ENCODE measurements at places on chromosomes 3 and 15.

- no peak for DNase-seq
Observed at GRCh38 chr3:68088216-68088615, 433.8 kb upstream of the SUCLG2 start.

GRCh38 chr3:26630669-26631389, 8.3 kb downstream of the LRRC3B start:
- DNase-seq = no peak

GRCh38 chr3:174191380-174191779, 667.8 kb upstream of the NAALADL2 start:
- DNase-seq = no peak

DNA sequence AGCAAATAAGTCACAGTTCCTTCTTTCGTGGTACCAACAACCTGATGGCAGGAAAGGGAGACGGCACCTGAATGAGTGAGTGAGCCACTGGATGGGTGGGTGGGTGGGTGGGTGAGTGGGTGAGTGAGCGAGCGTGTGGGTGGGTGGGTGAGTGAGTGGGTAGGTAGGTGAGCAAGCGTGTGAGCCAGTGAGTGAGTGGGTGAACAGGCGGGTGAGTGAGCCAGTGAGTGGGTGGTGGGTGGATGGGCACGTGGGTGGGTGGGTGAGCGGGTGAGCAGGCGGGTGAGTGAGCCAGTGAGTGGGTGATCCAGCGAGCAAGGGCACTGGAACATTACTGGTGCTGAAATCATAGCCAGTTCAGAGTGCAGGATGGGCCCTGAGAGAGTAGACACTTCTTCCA, 152.8 kb downstream of the MEGF11 start:
- no peak for DNase-seq

DNA sequence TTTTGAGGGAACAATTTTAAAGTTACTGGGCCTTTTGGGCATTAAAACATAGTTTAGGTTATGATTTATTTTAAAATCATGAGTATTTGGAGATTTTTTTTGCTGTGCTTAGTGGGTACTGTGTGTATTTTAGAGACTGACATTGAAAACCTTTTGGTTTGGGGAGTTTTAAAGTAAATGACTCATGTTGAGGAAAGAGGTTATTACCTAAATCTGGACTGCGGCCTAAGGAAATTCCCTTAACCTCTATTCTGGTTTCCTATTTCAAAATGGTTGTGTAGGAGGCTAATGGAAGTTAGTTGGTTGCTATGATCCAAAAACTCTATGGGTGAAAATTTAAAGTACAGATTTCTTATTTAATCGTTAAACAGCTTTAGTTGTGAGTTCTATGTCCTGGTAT, 57.3 kb upstream of the DPH6 start:
- DNase-seq = peak; percentile 11

DNA sequence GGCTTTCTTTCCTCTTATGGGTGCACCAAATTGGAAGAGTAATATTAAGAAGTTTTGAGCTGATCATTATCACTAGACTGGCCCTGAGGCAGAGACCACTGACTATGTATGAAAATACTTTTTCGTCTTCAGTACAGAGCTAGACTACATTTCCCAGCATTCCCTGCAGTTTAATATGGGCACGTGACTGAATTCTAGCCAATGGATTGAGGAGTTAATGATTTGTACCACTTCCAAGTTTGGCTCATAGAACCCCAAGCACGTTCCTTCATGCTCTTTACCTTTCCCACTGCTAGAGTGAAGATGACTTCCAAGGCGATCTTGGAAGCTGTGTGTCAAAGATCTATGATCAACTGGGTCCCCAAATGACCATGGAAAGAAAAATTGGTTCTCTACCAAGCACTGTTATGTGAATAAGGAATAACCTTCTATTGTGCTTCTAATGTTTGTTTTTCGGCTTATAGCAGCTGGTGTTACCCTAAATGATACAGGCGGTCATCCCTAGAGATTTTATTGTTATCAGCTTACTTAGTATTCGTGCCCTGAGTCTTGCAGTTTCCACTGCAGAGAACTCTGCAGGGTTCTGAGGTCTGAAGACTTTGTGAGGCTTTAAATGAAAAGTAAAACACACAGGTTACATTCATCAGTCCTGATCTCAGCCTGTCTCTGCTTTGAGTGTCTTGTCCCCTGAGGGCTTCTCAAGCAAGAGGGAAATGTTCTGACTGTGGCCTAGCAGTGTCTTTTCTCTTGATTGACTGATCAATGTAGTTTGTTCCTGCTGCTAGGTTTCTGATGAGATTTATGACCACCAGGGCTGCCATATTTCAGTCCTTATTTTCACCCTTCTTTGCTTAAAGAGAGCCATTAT, 486.8 kb downstream of the PDCD6IP start:
- DNase-seq = no peak

DNA sequence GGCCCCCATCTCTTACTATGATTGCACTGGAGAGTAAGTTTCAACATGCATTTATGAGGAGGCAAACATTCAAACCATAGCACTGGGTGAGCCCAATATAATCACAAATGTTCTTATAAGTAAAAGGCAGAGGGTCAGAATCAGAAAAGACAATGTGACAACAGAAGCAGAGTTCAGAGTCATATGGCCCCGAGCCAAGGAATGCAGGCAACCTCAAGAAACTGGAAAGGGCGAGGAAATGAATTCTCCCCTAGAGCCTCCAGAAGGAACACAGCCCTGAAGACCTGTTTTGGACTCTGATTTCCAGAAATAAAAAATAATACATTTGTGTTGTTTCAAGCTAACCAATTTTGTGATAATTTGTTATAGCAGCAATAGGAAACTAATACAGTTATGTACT, 81.3 kb upstream of the ABI3BP start:
- peak; percentile 32 for DNase-seq

DNA sequence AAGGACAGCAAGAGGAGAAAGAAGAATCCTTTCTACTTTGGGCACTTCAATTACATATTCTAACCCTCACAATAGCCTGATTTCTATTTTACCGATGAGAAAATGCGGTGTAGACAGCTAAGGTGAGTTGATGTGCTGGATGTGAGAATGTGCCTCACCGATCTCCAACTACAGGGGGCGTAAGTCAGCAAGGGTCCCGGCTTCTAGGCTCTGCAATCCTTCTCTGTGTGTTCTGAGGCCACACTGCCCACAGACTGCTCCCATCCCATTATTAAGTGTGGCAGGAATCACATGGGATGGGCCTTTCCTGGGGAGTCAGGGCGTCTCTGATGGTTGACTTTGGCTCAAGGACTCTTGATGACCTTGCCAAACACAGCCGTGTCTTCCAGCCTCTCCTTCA, 23.6 kb upstream of the RPL35A start:
- DNase-seq = no peak

GRCh38 chr3:119305286-119305685, 11.1 kb downstream of the ARHGAP31 start:
- peak; percentile 57 for DNase-seq

- DNase-seq = peak; percentile 31
Observed at GRCh38 chr3:184155644-184156521, 706 bp downstream of the DVL3 start.

DNA sequence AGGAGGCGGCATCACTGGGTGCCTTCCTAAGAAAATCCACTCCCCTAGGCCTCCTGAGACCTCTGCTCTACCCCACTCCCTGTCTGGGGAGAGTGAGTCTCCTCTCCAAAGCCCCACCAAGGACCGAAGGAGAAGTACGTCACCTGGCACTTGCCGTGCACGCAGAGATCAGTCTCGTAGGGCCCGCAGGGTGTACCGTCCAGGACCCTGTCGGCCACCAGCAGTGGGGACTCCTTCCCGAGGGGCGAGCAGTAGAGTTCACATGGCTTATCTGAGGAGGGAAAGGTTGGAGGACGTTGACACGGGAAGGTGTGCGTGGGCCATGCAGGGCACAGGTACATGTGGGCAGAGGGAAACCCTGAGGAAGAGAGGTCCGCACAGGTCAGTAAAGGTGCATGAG, 232.9 kb downstream of the ADAMTS17 start:
- no peak for DNase-seq

DNA sequence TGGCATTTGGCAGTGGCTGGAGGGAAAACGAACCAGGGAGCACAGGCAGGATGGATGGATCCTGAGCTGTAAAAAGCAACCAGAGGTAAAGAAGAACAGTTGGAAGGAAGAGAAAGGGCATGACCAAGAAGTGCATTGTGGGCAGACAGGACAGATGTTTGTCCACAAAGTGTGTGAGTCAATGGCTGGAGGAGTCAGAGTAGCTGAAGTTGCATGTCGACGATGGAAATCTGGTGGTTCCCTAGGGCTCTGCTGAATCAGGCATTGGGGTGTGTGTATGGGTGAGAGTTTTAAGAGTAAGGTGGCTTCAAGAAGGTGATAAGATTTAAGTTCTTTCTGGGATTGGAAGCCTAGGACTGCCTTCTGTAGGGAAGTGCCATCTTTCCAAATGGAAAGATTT, 214.0 kb upstream of the BHLHE40 start:
- DNase-seq = no peak

DNA sequence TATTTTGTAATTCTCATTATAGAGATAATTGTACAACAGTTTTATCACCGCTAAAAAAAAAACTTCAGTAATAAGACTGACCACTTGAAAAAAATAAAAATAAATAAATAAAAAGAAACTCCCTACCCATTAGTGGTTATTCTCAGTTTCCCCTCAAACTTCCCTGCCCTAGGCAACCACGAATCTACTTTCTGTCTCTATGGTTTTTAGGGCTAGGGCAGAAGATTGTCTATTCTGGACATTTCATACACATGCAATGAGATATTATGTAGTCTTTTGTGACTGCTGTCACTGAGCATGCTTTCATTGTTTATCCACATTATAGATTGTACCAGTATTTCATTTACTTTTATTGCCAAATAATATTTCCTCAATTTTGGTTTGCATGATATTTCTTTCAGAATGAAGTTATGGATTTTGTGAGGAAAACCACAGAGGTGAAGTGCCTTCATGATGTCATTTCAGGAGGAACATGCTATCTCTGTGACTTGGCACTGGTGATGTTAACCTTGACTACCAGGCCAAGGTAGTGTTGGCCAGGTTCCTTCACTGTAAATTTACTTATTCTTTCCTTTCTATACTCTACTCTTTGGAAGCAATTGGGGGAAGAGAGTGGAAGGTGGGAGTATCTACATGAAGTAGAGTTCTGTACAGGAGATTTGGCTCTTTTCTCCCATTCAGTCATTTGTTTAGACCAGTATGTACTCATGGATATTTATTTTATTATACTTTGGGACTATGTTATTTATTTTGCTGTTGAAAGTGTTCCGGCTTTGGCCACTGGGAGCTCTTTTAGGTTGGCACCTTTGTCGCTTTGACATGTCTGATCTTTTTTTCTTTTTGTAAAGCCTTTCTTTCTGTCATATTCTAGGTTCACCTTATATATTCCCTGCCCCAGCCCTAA, 86.3 kb downstream of the GMPS start:
- DNase-seq = no peak

GRCh38 chr3:100614941-100615340, 5.5 kb downstream of the ADGRG7 start:
- DNase-seq = no peak

DNA sequence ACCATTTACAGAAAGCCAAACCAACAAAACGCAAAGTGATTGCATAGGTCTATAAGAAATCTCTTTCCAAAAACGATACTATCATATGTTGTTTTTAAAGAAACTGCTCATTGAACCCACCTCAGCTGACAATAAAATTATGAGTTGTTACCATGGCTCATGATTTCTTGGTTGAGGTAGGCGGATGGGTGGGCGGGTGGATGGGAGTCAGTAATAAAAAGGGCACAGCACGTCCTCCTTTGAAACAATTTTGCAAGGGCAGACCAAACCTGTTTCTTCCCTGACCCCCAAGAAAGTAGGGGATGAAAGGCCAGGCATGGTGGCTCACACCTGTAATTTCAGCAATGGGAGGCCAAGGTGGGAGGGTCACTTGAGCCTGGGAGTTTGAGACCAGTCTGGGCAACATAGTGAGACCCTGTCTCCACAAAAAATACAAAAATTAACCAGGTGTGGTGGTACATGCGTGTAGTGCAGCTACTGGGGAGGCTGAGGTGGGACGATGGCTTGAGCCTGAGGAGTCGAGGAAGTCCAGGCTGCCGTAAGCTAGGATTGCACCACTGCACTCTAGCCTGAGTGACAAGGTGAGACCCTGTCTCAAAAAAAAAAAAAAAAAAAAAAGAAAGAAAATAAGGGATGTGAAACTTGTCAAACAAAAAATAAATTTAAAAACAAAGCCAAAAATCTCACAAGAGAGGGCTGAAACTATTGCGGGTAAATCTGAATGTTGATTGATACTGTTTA, 2.1 kb downstream of the ABHD10 start:
- no peak for DNase-seq

DNA sequence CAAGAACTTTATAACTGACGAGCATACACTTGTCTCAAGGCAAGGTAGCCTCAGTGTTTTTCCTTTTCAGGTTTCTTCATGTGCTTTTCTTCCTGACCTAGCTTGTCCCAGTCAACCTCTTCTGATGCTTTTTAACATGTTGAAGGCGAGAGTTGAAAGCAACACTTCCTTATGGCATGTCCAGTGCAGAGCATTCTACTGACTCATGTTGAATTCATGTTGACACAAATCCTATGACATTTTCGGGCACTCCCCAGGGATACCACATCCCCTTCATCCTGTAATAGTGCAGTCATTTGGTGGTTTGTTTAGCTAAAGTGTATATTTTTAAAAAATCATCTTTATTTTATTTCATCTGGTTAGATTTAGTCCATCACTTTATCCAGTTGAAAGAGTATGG, 75.9 kb upstream of the CBLB start:
- peak; percentile 91 for DNase-seq

DNA sequence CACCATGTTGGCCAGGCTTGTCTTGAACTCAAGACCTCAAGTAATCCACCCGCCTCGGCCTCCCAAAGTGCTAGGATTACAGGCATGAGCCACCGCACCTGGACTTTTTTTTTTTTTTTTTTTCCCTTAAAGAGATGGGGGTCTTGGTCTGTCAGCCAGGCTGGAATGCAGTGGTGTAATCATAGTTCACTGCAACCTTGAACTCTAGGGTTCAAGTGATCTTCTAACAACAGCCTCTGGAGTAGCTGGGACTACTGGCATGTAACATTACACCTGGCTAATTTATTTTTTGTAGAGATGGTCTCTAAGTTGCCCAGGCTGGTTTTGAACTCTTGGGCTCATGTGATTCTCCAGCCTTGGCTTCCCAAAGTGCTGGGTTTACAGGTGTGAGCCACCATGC, 81.6 kb downstream of the ANKRD28 start:
- DNase-seq = no peak

- no peak for DNase-seq
Observed at GRCh38 chr15:93321881-93322282, 232.9 kb upstream of the RGMA start.

Data from EH (cell line).